ENCODE measurements at places on chromosomes 7 and 10.

GRCh38 chr7:65927489-65928448, 54.2 kb downstream of the GUSB start:
- no peak for DNase-seq

GRCh38 chr10:52609626-52610240, 162.9 kb downstream of the MBL2 start:
- DNase-seq: no peak

- DNase-seq: no peak
Measured at GRCh38 chr10:100738055-100738827, 7.1 kb upstream of the PAX2 start.

DNA sequence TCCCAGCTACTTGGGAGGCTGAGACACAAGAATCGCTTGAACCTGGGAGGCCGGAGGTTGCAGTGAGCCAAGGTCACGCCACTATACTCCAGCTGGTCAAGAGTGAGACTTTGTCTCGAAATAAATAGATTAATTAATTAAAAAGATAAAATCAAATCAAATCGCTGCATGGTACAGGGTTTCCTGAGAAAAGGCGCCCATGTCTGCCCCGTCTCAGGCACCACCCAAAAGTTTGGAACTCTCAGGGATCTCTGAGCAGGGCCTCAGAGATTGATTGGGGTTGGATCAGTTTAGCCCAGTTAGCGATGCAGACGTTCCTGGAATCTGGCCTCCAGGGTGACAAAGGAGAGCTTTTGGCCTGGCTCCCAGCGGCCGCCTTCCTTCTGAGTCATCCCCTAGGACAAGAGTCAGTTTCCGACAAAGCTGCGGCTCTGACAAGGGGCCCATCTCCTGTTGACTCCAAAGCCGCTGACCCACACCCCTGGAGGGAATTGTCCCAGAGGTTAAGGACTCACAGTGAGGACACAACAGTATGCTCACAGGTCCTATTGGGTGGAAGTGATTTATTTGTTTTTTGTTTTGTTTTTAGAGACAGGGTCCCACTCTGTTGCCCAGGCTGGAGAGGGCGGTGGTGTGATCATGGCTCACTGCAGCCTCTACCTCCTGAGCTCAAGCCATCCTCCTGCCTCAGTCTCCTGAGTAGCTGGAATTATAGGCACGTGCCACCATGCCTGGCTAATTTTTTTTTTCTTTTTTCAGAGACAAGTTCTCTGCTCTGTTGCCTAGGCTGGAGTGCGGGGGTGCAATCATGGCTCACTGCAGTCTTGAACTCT, 6.8 kb downstream of the ORAI2 start:
- no peak for DNase-seq

DNA sequence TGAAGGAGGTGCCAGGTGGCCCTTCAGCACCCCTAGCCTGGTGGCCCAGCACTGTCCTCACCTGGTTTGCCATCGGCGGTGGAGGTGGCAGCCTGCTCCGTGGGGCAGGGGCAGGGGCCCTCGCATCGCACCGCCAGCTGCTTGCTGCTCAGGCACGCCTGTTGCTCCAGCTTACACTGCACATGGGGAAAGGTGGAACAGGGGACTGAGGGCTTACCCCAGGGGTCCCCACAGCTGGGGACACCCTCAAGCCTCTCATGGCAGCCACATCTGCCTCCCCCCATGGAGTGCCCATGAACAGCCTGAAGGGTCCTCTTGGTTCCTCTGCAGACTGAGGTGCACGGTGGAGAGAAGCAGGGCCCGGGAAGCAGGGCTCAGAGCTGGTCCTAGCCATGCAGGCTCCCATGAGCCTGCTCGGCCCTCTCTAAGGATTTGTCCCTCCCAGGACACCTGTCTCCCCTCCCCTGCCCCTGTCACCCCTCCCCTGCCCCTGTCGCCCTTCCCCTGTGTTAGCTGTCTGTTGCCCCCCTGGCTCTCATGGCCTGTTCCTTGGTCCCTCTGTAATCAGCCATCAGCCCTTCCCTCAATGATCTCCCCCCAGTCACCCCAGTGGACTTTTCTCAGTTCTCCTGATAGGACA, 20.1 kb downstream of the SPOCK2 start:
- DNase-seq: no peak

DNA sequence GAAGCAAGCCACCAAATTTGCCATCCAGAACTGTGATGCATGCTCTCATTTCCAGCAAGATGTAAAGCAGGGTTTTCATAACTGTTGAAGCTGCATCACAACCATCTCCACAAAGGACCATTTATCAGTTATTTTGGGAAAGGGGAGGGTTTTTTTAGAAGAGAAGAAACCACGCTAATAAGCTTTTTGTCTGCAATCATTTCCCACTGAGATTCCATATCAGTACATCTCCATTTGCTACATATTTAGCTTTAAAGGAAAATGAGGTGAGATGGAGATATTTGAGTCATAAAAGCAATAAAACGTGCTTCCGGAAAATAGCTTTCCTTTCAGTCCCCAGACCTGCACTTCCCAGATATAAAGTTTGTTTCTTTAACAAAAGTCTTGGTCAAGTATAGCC, 258.2 kb downstream of the FRMD4A start:
- no peak for DNase-seq

GRCh38 chr7:15326044-15326644, 235.7 kb downstream of the AGMO start:
- DNase-seq: peak; percentile 23

DNA sequence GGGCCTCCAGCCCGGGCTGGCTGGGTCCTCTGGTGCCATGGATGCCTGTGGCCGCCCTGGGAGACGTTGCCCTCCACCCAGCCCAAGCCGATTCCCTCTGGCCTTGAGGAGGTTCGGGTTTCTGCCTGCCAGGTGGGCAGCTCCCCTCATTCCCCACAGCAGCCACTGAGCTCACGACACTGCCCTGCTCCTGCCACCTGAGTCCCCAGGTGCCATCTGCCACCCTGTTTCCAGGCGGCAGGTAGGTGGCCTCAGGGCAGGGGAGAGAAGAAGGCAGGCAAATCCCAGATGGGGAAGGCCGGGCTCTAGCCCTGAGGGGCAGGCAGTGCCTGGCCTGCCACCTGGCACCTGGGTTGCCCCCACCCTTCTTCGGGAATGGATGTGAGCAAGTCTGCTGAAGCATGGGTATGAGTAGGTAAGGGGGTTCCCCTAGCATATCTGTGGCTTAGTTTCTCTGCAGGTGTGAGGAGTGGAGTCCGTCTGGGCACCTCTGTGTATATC, 92.2 kb upstream of the PPIF start:
- no peak for DNase-seq

- no peak for DNase-seq
Measured at GRCh38 chr7:38550836-38551235, 80.3 kb downstream of the AMPH start.

Data from Kasumi-1 (cell line).